Breast epithelium (tissue), 4 donors: ENCODE measurements at places on chromosomes 16 and 17.
A peak's percentile ranks its signal among the peaks of the same experiment; 100 is the strongest.

- no peak for DNase-seq
These were observed 14.4 kb upstream of the HOXB2 start for GRCh38 chr17:48559122-48559839.

DNA sequence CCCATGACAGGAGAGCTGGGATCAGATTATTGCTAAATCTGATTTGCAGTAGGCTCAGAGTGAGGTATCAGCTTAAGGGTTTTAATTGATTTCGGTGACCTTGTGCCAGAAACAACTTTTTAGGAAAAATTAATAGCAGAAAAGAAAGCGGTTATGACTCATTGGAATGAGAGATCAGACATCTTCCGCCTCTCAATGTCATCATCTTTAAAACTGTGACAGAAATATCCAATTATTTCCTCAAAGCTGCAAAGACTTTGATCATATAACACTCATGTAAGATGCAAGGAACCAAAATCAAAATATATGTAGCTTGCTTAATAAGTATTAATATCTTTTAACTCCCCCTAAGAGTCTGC lies 190.1 kb upstream of the FOXF1 start:
- no peak for DNase-seq

DNA sequence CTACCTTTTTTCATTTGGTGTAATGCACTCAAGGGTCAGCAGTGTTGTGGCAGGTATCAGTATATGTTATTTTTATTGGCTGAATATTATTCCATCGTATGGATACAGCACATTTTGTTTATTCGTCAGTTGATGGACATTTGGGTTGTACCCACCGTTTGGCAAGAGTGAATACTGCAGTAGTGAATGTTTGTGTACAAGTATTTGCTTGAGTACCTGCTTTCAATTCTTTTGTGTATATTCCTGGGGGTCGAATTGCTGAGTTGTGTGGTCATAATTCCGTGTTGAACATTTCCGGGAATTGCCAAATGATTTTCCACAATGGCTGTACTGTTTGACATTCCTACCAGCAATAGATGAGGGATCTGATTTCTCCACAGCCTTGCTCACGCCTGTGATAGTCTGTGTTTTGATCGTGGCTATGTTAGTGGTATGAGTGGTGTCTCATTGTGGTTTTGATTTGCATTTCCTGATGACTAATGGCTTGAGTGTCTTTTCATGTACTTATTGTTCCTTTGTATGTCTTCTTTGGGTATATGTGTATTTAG lies 108.4 kb downstream of the OR1D5 start:
- DNase-seq = no peak

- DNase-seq = no peak
These were observed 1.2 kb upstream of the WIPI1 start for GRCh38 chr17:68458260-68459036.

DNA sequence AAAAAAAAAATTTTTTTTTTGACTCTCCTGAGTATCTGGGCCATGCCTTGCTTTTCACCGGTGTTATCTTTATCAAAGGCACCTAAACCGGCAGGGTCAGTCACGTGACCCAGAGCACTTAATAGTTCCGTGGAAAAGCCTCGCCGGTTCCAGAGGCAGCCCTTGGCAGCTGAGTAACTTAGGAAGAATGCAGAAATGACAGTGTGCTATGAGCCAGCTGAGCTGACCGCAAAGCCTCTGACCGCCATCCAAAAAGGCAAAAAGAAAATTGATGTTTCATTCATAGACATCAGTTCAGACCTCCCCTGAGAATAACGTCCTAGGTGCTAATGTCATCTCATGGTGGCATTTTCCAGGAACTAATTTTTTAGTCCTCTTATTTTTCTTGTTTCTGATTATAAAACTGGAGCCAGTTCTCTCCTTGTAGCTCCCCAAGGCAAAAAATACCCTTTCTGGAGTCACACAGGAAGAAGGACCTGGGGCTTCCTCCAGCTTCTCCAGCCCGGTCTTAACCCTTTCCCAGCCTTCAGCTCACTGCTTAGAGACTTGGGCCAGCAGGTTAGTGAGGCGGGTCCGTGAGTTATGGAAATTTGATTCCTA lies 122.6 kb downstream of the SOCS1 start:
- DNase-seq = peak; percentile 69

DNA sequence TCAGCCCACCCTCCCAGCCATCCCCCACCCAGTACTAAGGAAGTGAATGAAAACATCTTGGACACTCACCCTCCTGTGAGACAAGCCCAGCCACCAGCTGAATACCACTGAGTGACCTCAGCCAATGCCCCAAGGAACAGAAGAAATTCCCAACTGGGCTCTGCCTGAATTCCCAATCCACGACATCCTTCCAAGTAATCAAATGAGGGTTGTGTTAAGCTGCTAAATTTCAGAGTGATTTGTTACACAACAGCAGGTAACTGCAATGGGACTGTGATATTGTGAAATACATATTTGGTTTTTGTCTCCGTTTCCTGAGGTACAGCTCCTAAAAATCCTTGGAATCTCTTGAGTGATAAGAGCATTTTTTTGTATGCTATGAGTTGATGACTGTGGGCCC lies 578.7 kb upstream of the CDH11 start:
- DNase-seq = no peak

DNA sequence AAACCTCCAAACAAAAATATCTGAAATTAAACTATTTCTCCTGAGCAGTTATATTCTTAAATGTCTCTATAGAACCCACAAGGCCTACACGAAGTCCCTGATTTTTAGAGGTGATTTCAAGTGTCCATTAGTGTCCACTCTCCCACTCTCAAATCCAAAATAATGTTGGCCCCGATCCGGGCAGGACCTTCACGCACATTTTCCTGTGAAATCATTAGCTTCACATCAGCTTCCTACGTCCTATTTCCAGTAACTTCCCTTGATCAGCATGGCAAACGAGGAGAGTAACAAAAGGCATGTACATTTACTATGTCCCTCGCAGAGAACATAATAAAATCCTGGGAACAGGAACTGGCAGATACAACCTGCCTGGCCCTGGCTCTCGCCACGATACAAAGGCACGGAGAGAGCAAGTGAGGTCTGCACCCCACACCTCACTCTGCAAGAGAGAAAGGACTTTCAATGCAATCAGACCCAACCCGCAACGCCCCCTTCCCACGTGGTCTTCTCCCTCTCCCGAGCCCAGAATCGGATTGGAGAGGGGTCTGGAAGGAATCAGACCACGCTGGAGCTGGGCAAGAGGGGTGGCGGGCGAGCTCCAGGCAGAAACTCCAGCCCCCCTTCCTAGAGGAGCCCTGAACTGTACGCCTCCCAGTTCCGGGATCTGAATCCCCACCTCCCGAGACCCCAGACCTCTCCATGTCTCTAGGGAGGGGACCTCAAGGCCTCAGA lies 17.5 kb upstream of the C17orf78 start:
- DNase-seq = peak; percentile 56

- DNase-seq = no peak
These were observed 7.9 kb downstream of the USP7 start for GRCh38 chr16:8955828-8956227.

- no peak for DNase-seq
These were observed 5.2 kb downstream of the MINK1 start for GRCh38 chr17:4838309-4838785.

- no peak for DNase-seq
These were observed 223.1 kb downstream of the ZNF423 start for GRCh38 chr16:49632795-49633184.

DNA sequence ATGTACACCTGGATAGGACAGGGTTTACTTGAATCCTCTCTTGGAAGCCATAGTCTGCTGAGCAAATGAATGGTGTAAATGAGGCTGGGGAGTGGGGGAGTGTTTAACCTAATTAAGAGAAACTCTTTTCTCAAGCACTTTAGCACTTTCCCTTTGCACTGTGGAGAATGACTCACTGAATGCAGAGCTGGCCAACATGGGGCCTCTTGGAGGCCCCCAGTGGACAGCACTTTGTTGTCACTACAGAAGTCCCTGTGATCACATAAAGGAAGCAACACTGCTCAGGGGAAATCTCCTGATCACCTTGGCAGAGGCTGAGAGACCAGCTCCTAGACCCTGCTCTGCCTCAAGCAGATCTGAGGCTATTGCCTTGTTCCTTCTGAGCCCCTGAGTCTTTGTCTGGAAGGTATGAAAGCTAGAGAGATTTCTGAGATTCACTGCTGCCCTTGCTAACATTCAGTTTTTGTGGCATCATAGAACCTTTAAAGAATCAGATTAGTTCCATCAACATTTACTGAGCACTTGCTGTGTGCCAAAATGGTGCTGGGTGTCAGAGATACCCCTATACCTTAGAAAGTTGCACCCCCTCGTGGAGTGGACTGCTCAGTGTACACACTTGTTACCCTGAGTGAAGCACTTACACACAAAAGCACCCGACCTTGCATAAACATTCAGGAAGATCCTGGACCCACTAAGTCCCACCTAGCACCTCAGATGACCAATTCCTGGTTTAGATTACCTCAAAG lies 230.1 kb upstream of the CCL2 start:
- DNase-seq = no peak

DNA sequence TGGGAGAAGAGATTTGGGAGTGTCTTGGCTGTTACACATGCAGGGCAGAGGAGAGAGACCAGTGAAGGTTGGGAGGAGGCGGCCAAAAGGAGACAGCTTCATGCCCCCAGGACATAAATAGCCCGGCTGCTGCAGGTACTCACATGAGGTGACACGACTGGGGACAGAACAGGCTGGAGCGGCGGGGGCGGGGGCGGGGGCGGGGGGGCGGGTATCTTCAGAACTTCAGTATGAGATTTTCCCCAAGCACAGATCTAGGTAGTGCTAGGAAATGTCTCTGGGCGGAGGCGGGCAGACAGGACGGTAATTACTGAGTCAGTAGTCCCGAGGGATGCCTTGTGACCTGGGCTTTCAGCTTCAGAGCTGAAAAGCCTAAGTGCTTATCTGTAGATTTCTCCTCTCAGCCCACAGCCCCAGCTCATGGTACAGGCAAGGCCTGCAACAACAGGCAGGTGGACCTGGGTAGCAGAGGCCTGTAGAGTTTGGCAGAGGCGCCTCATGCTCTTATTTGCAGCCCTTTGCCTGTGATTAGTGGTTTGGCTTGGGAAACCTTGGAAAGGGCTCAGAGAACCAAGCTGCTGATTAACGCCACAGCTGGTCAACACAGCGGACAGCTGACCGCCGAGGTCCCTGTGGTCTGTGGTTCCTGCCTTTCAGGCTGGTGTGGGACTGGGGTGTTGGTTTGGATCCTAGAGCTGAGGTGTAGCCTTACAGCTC lies 24.5 kb downstream of the UNK start:
- DNase-seq = peak; percentile 61

DNA sequence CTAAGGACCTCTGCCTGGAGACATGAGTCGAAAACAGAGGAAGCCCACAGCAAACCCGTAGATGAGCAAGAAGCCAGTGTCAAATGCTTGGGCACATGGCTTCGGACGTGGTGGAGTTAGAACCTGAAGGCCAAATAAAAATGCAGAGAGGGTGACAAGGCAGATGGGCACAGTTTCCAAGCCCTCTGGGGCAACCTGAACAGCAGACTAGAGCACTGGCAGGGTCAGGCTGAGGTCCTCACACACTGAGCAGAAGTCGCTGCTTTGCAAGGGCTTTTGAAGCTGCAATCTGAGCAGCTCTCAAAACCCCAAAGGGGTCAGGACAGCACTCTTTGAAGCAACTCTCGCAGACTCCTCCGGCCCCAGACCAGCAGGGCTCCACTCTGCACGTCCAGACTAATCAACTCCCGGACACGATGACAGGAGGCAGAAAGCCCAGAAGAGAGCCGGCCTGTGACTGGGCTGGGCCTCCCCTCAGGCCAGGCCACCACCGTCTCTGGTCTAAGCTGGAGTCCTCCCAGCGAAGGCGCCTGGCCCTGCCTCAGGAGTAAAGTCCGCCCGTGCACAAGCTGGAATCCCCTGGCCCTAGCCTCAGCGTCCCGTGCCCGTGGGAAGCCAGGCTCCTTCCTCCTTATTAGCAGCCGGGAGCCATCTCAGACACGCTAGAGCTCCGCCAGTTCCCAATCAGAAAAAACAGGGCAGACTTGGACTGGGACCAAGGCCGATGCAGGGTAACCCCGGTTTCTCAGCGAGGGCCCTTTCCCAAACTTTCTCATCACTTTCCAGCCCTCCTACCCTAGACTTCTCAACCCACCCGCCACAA lies 924 bp downstream of the SMARCD2 start:
- DNase-seq = peak; percentile 61
